GM23338 (cell line): ENCODE measurements at places on chromosomes 5 and 9. TPM values are rescaled to one million over a fixed set of nuclear protein-coding genes. Genes with fewer than 3 reads are reported as not detected.
A peak's percentile ranks its signal among the peaks of the same experiment; 100 is the strongest.

Gene CYSTM1
- total RNA-seq, result 14.4 and 15.0 TPM in 2 replicates

- peak; percentile 52 for DNase-seq
Measured at GRCh38 chr5:73693573-73694061, 67.6 kb downstream of the ARHGEF28 start.

GRCh38 chr5:65611524-65611923 lies 12.6 kb downstream of the TRIM23 start:
- DNase-seq, result no peak

DNA sequence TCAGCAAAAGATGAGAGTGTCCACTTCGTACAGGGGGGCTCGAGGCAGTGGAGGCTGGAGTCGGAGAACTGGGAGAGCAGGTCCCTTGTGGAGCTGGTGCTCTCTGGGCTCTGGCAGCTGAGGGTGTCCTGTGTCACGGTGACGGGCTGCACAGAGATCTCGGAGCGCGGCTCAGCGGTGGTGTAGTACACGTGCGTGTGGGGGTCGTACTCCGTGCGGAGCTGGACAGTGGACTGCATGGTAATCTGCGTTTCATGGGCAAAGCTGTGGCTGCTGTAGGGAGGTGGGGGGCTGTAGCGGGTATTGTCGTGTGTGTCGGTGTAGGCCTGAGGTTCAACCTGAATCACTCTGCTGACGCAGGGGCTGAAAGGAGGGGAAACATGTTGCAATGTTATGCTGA lies 48.0 kb downstream of the PTCH1 start:
- DNase-seq, result no peak

Gene RUSC2
- total RNA-seq, result 5.6 and 8.2 TPM in 2 replicates

Gene PCDHGA6
- 4.5 and 4.8 TPM in 2 replicates for total RNA-seq

DNA sequence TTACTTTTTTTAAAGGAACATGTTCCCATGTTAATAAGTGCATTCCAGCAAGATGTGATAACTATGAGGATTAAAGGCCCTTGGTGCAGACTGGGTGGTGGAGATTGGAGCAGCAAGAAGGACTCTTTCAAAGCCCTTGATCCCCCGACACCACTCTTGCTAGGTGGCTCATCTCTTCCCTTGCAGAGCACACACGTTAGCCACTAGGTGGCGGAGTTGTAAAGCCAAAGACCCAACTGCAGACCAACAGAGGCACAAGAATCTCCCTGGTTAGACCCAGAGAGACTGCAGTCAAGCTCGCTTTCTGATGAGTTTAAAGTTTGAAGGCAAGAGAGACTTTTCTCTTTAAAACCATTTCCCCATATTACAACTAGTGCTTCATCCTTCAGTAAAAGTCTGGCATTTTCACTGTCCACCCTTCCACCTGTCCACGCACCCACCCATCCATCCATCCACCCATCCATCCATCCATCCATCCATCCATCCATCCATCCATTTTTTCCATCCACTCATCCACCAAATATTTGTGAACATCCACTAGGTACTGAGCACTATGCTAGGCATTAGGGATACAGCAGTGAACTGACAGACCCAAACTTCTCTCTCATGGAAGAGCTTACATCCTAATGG lies 226.9 kb downstream of the MSX2 start:
- peak; percentile 90 for DNase-seq

- peak; percentile 11 for DNase-seq
Measured at GRCh38 chr9:95936579-95937075, 61.1 kb downstream of the ERCC6L2 start.

Gene CFAP77
- 0.97 and 2.1 TPM in 2 replicates for total RNA-seq

GRCh38 chr5:71860048-71860447 lies 141.0 kb downstream of the CARTPT start:
- DNase-seq, result peak; percentile 44

GRCh38 chr5:173537228-173537627 lies 79.2 kb downstream of the BOD1 start:
- no peak for DNase-seq

DNA sequence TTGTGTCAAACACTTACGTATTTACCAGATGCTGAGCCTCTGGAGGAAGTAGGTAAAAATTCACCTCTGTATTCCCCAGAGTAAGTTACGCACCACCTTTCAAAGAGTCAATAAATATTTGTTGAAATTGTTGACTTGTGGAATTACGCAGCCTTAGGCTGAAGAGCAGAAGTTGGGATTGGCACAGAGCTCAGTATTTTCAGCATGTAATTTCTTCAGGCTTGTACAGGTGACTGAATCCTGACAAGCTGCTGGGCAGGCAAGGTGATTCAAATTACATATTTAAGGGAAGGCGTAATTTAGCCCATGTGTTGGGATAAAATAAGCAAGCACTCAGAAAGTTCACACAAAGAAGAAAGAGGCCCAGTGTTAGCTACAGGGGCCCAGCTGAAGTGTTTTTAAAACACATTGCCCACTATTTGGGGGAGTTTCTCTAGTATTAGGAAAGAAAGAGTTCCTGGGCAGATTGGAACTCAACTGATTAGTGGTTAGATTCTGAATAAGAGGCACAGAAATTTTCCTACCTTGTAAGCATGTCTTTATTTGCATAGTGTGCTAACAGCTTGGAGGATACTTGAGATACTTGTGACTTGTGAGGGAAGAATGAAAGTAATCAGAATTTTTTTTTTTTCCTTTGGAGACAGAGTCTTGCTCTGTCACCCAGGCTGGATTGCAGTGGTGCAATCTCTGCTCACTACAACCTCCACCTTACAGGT lies 165.3 kb upstream of the FBXL7 start:
- DNase-seq, result no peak
